Stimulated activated CD4-positive, alpha-beta T cell treated with anti-CD3 and anti-CD28 coated beads, Interleukin-1b, Interleukin-23, amount 100 ng/mL, for 48 hours (primary cell): ENCODE measurements at places on chromosomes 6 and 20.

DNA sequence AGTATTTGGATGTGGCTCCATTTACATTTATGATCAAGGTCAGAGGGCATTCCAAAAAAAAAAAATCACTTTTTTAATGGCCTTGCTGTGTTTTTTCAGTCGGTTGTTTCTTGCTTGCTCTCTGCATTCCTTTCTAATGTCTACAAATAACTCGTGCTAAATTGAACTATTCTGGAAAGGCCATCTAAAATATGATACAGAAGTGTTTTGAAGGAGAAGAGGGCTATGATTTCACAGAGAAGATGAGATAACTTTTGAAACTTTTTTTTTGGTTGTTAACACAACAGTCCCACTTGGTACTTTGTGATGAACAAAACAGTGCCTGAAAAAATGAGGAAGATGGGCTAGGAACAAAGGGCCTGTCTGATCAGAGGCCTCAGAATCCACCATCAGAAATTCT, 156.1 kb upstream of the SMLR1 start:
- DNase-seq: no peak

DNA sequence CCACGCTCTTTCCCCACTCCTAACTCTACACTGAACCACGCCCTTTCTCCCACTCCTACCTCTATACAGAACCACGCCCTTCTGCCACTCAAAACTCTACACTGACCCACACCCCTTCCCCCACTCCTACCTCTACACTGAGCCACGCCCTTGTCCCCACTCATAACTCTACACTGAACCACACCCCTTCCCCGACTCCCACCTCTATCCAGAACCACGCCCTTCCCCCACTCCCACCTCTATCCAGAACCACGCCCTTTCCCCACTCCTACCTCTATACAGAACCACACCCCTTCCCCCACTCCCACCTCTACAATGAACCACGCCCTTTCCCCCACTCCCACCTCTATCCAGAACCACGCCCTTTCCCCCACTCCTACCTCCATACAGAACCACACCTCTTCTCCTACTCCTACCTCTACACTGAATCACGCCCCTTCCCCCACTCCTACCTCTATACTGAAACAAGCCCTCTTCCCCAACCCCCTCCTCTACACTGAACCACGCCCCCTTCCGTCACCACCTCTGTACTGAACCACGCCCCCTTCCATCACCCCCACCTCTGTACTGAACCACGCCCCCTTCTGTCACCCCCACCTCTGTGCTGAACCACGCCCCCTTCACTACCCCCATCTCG, 10.1 kb downstream of the PXMP4 start:
- DNase-seq: no peak

DNA sequence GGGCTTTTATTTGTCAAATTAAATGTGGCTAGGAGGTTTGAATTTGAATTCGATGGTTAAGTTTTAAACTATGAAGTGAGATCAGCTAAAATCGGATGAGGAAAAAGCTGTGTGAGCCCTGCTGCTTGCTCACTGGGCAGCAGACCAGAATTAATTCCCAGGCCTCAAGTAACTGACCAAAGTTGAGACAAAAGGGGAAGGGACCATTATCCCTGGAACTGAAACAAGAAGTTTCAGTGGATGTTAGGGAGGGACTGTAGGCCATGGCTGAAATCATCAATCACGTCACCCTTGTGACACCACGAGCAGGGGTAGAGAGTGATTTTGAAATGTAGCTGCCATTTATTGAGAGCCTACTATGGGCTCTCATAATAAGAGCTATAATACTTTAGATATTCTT, 7.0 kb upstream of the PRSS35 start:
- no peak for DNase-seq

- DNase-seq: no peak
Observed at GRCh38 chr20:47854687-47855212, 69.5 kb upstream of the SULF2 start.

- no peak for DNase-seq
Observed at GRCh38 chr6:112288475-112288874, 34.1 kb upstream of the LAMA4 start.

DNA sequence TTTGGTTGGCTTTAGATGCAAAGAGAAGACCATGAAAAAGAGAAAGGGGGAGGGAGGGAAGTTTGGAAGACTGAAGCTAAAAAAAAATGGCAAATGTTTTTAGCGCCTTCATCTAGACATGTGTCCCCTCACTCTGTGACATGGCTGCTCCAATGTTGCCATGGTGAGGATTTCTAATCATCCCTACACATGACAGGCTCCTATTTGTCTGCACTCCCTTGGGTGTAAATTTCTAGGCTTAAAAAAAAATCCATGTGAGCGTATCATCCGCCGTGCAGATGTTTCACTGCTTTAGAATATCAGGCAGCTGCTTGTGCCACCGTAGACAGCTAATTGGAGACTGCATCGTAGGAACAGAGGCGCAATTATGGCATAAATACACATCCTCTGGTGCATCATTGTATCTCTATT, 761.1 kb upstream of the MMS22L start:
- DNase-seq: no peak

- DNase-seq: no peak
Observed at GRCh38 chr20:20930500-20930899, 175.7 kb downstream of the LINC00237 start.

- DNase-seq: no peak
Observed at GRCh38 chr6:48307573-48307972, 196.6 kb upstream of the PTCHD4 start.

- DNase-seq: no peak
Observed at GRCh38 chr6:39520411-39520810, 197.9 kb upstream of the KCNK16 start.

- DNase-seq: no peak
Observed at GRCh38 chr6:155521719-155522118, 66.1 kb upstream of the NOX3 start.

- DNase-seq: no peak
Observed at GRCh38 chr20:62733526-62733842, 24.8 kb downstream of the NTSR1 start.

DNA sequence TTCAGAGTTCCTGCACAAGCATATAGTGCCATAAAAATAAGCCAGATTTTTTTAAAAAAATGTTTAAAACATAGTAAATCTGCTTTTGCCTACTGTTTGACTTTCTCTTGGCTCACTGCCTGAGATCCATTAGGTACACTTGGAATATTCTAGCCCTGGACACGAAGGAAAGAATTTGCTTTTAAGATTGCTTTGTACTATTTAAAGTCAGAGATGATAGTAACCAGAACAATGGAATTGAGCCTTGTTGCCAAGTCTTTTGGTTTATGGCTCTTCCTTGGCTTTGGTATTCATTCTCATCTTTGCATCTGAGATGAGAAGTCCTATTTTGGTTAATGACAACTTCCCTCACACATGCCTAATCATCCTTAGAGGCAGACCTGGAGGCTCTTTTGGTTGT, 32.4 kb downstream of the CNR1 start:
- no peak for DNase-seq

- DNase-seq: no peak
Observed at GRCh38 chr6:149909701-149910470, 12.0 kb upstream of the RAET1E start.

- DNase-seq: no peak
Observed at GRCh38 chr6:13140980-13141379, 187.4 kb downstream of the TBC1D7 start.

DNA sequence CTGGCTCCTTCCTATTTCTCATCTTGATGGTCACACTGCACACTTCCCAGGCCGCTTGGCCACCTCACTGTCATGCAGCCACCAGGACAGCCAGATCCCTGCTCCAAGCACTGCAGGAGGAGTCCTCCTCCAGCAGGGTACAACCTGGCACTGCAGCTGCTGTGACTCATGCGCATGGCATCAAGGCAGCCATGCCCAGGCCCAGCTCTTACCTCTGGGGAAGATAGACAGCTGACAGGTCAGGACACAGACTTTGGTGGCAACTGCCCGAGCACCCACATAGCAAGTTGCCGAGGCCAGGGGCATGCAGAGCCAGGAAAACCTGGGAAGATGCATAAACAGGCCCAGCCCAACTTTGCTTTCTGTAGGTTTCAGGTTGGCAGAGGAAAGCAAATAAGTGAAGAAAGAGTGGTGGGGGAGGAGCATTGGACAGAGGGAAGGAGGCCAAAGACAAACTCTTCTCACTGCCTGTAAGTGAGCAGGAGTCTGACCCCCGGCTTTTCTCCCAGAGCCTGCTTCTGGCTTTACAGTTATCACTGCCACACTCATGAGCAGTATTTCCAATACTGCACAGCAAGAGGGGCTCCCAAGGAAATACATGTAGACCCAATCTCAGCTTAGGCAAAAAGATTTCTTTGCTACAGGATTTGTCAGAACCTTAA, 38.8 kb downstream of the SLC22A3 start:
- DNase-seq: no peak

DNA sequence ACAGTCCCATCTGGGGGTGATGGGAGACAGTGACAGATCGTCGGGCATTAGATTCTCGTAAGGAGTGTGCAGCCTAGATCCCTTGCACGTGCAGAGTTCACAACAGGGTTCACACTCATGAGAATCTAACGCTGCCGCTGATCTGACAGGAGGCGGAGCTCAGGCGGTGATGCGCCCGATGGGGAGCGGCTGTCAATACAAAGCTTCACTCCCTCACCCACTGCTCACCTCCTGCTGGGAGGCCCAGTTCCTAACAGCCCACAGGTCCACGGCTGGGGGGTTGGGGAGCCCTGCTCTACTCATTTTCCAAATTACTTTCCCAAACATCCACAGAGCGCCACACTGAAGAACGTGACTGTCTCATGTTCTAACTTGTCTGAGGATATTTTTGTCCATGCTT, 25.3 kb downstream of the CTCFL start:
- DNase-seq: no peak

DNA sequence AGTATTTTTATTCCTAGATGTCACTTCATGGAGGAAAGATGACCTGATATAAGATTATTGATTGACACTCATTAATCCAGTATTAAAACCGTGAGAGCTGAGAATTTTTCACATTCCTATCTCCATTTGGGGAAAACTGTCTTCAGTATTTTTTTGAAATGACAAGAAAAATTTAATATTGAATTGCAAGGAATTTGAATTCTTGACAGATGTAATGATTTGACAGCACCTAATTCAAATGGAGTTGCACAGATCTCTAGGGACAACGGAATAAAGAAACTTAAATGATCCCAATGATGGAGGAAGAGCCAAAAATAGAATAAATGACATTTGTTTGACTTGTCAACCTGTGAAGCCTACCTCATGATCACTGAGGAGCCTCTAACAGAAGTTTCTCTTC, 1591.4 kb downstream of the HACE1 start:
- no peak for DNase-seq

- no peak for DNase-seq
Observed at GRCh38 chr6:128437685-128438084, 82.7 kb downstream of the PTPRK start.

DNA sequence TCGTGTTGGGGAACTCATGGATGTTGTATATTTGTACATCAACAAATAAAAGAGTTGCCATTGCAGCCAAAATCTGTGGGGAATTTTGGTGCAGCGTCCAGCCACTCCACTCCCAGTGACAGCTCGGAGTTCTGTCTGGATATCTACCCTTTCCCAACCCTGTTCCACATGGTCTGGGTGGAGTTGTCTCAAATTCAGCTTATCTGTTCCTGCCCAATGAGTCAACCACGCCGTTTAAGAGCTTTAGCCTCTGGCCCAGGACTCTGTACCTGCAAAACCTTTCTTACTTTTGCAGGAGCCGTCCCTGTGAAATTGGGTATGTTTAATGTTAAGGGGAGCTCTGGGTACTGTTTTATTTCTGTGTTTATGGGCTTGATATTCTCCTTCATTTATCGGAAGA, 33.9 kb upstream of the OVOL2 start:
- no peak for DNase-seq

DNA sequence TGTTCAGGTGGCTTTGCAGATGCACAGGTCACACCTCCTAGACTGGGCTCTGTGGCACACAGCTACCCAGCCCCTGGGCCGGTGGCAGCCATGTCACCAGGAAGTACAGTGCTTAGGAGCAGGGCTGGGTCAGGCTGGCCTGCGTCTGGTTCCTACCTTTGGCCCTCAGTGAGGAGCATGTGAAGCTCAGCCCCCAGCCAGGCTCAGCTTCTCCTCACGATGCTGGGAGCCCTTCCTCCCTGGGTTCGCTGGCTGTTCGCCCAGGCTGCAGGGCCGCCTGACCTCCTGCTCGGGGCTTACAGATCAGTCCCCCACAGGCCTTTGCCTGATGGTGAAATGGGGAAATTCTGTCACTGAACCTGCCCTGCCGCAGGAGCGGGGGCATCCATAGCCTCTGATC, 23.1 kb downstream of the SPATA2 start:
- DNase-seq: no peak

GRCh38 chr6:122069932-122070331, 329.5 kb upstream of the HSF2 start:
- DNase-seq: no peak

DNA sequence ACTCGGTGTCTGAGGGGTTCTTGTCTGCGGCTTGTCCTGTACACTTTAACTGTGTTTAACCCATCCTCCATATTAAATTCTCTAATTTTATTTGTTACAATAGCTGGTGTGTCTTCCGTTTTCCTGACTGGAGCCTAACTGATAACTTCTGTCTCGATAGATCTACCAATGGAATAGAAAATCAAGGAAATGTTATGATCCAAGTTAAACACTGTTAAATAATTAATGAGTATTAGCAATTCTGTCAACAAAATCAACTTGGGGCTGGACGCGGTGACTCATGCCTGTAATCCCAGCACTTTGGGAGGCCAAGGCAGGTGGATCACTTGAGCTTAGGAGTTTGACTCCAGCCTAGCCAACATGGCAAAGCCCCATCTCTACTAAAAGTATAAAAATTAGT, 81.7 kb downstream of the DNAH8 start:
- no peak for DNase-seq

DNA sequence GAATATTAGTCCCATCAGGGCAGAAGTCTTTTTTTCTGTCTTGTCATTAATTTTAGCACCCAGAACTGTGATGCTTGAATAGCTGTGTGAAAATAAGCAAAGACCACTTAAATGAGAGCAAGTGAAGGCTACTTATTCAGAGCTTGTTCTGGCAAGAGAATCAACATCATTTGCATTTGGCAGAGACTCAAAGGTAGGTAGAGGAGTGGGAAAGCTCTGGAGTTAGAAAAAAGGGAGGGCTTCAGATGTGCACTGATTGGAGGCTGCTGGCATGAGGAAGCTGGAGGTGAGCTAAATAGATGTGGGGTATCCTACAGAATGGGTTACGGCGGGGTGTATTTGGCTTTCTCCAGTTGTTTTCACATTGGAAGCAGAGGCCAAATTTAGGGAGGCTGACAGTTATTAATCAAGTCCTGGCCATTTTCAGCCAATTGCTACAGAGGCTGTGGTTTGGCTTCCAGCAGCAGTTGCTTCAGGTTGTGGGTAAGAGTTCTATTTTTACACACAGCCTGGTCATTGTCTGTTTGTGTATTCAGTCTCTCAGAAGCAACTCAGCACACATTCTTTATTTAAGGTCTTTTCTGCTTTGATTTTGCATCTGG, 254.3 kb downstream of the BTBD3 start:
- no peak for DNase-seq

- no peak for DNase-seq
Observed at GRCh38 chr6:3797231-3798054, 45.9 kb upstream of the PXDC1 start.

DNA sequence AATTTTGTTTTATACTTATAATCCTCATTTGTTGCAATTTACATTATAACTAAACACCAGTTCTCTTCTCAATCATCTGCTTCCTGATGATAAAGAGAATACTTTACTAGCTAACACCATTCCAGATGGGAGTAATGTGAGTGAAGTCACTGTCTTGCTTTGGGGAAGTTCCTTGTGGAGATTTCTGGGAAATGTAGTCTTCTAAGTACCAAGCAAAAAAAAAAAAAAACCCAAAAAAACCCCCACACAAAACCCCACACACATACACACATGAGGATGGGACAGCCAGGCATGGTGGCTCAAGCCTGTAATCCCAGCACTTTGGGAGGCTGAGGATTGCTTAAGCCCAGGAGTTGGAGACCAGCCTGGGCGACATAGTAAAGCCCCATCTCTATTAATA, 2.2 kb upstream of the SNPH start:
- no peak for DNase-seq
